Stimulated activated naive CD8-positive, alpha-beta T cell treated with anti-CD3 and anti-CD28 coated beads, Interleukin-15, amount 100 ng/mL, for 72 hours (primary cell): ENCODE measurements at places on chromosomes 5 and 9.

GRCh38 chr5:150159031-150159430, 3.4 kb upstream of the PDGFRB start:
- DNase-seq = no peak

GRCh38 chr9:3261484-3261883, 264.3 kb downstream of the RFX3 start:
- DNase-seq = no peak

DNA sequence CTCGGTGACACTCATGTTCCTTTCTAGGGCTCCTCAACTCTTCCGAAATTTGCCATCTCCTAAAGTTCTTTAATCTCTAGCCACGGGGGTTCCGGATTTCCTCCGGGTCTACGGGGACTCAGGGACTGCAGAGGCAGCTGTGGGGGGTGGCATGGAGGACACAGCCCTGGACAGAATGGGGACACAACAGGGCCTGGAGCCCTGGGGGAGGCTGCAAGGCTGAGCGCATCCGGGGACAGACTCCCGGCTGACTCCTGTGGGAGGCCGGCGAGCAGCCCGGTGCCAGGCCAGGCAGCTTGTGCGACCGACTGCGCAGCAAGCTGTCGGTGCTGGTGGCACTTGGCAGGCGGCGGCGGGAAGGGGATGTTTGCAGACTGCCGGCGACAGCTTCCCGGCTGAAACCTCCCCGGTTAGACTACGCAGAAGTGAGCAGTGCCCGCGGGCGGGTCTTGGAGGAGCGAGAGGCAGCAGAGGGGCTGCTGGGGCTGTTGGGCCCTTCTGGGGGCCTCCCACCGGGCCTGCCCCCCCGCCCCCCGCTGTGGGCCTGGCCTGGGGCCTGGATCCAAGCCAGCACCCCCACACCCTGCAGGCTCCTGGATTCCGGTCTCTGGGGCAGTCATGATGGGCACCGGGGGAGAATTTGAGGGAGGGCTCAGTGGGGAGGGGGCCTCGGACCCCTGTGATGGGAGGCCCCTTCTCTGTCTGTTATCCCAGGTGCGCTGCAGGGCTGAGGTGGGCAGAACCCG, 28.7 kb upstream of the UBAC1 start:
- peak; percentile 25 for DNase-seq

GRCh38 chr5:129973716-129974426, 69.6 kb downstream of the CHSY3 start:
- DNase-seq = no peak

DNA sequence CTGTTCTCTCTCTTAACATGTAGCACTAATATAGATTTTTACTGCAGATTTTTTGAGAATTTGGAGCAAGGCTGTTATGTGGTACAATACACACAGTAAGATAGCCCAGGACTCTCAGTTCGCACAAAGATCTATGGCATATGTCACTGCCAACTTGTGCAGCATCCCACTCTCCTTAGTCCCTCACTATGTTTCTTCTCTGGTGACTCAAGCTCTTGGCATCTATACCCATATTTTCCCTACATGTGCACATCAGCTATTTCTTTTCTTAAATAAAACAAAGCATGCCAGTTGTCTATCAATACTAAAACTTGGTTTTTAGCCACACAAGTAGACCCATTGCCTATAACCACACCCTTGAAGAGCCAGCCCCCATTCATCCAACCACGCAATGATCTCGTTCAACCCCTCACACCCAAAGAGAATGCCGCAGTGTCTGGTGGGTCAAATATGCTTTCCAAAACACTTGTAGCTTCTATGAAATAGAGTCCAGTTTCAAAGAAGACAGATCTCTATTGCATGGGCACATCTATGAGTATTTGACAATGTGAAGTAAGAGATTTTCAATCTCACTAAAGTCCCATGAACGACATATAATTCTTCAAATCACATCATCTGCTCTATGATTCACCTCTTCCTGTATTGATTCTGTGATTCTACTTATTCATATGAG, 18.2 kb upstream of the IL7R start:
- DNase-seq = no peak

- no peak for DNase-seq
These were observed 366.0 kb downstream of the HTR1A start for GRCh38 chr5:63596254-63596653.

- DNase-seq = no peak
These were observed 5.1 kb downstream of the STARD4 start for GRCh38 chr5:111507276-111507675.

DNA sequence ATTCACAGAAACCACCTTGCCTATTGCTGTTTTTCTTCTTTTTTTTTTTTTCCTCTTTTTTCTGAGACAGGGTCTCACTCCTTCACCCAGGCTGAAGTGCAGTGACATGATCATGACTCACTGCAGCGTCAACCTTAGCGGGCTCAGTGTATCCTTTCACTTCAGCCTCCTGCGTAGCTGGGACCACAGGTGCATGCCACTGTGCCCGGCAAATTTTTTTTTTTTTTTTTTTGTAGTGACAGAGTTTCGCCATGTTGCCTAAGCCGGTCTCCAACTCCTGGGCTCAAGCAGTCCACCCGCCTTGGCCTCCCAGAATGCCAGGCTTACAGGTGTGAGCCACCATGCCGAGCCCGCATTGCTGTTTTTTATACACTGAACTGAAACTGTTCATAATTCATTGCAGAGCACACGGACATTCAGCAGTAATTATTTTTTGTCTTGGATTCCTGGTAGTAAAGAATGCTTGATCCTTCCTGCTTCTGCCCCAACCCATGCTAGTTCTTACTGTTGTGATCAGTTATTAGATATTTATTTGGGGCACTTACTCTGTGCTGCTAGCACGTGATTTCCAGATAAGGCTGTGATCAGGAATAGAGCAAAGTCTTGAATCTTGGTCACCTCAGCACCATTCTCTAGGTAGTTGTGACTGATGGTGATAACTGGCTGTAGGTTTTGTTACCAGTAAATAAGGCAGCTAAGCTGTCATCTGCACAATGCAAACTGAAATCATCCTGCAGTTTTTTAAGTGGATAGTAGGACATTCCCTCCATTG, 14.0 kb downstream of the MAP3K1 start:
- DNase-seq = peak; percentile 59

DNA sequence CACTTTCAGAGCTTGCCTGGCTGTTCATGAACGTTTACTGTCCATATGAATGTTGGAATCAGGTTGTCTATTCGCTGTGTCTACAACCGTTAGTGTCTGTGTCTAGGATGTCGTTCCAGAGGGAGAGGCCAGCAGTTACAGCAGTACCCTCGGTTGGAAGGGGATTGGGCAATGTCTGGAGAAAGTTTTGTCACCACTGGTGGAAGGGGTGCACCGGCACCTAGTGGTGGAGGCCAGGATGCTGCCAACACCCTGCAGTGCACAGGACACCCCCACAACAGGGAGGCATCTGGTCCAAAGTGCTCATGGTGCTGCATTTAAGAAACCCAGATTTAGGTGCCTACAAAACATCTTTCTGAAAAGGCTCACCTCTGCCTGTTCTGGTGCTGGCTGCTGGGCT, 220.7 kb downstream of the FANCC start:
- no peak for DNase-seq

DNA sequence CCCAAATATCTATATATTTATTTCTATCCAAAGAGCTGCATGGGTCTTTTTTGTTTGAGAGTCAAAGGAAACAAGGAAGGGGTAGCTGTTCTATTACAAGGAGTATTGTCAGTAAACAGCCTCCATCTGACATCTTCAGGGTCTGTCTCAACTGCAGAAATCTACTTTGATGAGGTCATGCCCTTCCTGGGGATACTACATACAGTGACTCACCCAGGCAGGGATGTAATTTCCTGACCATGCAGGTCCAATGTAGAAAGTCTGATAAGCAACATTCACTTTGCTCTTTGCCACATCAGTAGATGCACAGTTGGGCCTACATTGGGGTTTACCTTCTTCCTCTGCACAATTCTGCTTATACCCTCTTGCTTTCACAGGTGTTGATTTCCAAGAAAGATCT, 165.5 kb downstream of the TLR4 start:
- no peak for DNase-seq

GRCh38 chr5:98637116-98637515, 136.3 kb upstream of the RGMB start:
- no peak for DNase-seq

DNA sequence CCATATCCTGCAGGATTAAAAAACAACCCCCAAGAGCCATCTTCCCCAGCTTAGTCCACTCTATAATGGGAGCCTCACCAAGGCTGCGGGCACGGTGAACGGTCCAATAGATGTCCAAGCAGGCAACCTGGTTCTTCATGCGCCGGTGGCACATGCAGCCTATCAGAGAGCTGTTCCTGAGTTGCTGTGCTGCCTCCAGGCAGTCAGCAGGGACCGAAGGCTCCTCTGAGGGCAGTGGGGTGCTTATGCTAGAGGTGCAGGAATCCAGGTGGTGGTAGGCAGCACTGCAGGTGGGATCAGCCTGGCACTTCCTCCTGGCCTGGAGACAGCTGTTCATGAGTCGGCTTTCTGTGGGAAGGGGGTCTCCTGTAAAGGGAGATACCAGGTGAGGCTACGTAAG, 10.2 kb downstream of the GFRA3 start:
- no peak for DNase-seq

DNA sequence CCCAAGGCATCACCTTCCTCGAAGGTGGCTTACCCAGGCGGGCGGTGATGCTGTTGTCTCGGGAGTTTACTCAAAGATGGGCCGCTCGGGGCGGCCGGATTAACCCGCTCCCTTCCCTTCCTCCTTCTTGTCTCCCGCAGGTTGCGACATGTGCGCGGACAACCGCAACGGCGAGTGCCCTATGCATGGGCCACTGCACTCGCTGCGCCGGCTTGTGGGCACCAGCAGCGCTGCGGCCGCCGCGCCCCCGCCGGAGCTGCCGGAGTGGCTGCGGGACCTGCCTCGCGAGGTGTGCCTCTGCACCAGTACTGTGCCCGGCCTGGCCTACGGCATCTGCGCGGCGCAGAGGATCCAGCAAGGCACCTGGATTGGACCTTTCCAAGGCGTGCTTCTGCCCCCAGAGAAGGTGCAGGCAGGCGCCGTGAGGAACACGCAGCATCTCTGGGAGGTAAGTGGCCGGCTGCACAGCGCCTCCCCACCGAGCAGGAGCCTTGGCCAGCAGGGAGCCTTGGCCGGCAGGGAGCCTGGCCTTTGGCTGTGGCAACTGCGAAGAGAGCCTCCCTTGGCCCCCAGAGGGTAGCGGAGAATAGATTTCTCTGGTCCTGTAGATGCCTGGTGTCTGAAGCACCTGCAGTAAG, 10.6 kb downstream of the PRDM6 start:
- no peak for DNase-seq

DNA sequence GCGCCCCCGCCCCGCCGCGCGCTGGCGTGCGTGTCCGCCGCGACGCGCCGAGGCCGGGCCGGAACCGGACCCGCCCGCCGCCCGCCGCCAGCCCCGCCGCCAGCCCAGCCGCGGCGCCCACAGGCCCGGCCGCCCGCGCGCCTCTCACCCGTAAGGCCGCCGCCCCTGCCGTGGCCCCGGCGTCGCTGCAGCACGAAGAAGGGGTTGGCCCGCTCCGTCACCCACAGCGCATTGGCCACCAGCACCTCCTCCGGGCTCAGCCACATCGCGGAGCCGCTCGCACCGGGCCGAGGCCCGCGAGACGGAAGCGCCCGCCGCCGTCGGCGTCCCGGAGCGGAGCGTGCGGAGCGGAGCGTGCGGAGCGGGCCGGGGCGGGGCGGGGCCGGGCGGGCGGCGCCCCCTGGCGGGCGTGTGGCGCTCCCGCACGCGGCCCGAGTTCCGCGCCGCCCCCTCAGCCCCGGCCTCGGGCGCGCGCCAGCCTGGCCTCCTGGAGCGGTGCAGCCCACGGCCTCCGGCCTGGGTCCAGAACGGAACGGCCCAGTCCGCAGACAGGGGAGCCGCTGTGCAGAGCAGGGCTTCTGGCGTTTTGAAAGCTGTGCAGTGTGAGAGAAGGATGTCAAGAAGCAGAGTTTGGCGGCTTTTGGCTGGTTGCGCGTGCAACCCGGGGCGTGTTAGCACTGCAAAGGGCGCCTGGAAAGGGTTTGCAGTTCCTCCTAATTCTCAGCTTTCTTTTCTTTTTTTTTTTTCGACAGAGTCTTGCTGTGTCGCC, at the start of gene TBC1D9B:
TSS of gene TBC1D9B (minus strand) at position 342 of the 769 bp plus-strand sequence. CDS start at position 266, 76 bp downstream.
- peak; percentile 70 for DNase-seq

GRCh38 chr9:127955294-127956015, 17.8 kb upstream of the DPM2 start:
- DNase-seq = peak; percentile 85

- DNase-seq = no peak
These were observed 31.2 kb downstream of the JAKMIP2 start for GRCh38 chr5:147751156-147751830.

DNA sequence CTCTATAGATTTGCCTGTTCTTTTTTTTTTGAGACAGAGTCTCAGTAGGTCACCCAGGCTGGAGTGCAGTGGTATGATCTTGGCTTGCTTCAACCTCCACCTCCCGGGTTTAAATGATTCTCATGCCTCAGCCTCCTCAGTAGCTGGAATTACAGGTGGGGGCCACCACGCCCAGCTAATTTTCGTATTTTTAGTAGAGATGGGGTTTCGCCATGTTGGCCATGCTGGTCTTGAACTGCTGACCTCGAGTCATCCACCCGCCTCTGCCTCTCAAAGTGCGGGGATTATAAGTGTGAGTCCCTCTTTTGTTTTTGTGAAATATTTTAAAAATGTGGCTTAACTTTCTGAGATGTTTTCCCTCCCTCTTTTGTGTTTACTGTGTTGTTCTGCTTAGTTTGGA, 29.2 kb downstream of the HSPA4 start:
- no peak for DNase-seq

GRCh38 chr5:168135897-168136296, 155.5 kb upstream of the WWC1 start:
- no peak for DNase-seq

- DNase-seq = no peak
These were observed 45.1 kb upstream of the PJA2 start for GRCh38 chr5:109454731-109455505.

- no peak for DNase-seq
These were observed 121.5 kb downstream of the MAST4 start for GRCh38 chr5:66717455-66718373.

DNA sequence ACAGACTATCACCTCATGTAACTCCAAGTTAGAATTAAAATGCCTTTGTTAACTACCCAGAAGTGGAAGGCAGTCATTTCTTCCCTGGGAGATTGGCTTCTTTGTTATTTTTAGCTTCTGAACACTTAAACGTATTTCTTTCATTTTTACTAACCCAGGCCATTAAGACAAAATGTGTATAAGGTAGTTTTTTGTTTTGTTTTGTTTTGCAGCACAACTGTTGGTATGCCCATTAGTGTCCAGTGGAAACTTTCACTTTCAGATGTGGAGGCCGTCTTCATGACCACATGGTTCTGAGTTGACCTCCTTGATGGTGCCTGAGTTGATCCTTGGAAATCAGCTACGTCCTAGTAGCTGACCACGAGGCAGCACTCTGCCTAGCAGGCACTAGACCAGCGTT, 264.6 kb upstream of the ZNF608 start:
- DNase-seq = no peak

DNA sequence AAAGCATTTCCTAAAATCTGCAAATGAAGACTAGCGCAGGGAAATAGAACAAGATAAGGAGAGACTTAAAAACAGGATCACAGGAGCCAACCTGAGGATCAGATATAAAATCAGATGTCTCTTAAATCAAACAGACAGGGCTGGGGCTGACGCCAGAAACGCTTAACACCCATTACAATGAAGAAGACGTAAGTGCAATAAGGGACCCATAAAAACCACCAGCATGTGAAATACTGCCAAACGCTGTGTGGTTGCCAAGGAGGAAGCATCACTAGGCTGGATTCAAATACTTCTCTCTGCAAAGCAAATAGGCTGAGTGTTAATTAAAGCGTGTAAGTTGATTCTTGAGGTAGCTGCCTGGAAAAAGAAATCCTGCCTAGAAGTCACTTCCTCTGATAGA, 74.4 kb upstream of the ATP10B start:
- DNase-seq = no peak

- no peak for DNase-seq
These were observed 24.4 kb downstream of the NCS1 start for GRCh38 chr9:130196643-130197042.
